ENCODE measurements at places on chromosomes 13 and 19. TPM values are rescaled to one million over a fixed set of nuclear protein-coding genes. Genes with fewer than 3 reads are reported as not detected.

The CRX gene
- not detected for total RNA-seq

The SMG9 gene
- total RNA-seq = 47.3 TPM

DNA sequence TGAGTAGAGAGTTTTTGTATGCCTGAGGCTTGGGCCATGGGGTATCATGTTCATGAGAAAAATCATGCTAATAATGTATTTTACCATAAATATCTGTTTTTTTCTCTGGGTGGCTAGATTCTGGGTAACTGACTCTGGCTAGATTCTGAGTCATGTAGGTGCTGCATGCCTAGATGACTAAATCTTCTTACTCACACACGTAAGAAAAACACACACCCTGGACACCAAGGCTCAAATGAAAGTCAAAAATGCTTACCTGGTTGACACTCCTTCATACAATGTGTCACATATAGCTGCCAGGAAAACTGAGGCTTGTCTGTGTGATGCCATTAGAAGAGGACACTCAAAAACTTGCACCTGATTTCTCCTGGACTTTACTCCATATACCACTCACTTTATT, 597.4 kb upstream of the SLITRK1 start:
- no peak overlapping the region for H3K4me3 ChIP-seq
- no peaks in the 10 kb centered on the region for H3K27me3 ChIP-seq
- no peak overlapping the region for H3K27ac ChIP-seq
- no peaks in the 10 kb centered on the region for H3K36me3 ChIP-seq

- H3K4me3 ChIP-seq = peak overlapping the region; percentile 97
- peaks cover 21% of the 10 kb centered on the region for H3K4me1 ChIP-seq
- H3K36me3 ChIP-seq = peaks cover 15% of the 10 kb centered on the region
- no peaks in the 10 kb centered on the region for H3K27me3 ChIP-seq
Observed at GRCh38 chr19:57560049-57560491, 407 bp upstream of the ZNF550 start.

The LILRB1 gene
- total RNA-seq = 43.3 TPM

The FLT3LG gene
- total RNA-seq = 12.8 TPM

DNA sequence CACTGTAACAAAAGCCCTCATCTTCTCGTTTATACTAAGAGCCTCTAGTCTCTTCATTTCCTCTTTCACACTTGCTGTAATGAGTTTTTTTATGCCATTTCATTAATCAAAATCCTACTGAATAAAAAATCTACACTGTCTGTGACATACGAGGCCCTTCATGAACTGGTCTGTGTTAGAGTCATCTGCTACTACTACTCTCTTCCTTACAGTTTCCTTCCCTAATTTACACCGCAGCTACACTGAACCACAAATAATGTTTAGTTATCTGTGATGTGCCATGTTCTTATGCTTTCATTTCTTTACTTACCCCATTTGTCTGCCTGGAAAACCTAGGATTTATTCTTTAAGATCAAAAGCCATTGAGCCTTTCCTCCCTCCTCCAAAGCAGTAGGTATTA, 16.0 kb downstream of the UFM1 start:
- no peaks in the 10 kb centered on the region for H3K27me3 ChIP-seq
- H3K36me3 ChIP-seq = peaks cover 27% of the 10 kb centered on the region
- no peaks in the 10 kb centered on the region for H3K4me1 ChIP-seq
- H3K27ac ChIP-seq = no peak overlapping the region
- no peak overlapping the region for H3K4me3 ChIP-seq

The DCT gene
- 0.18 TPM for total RNA-seq

DNA sequence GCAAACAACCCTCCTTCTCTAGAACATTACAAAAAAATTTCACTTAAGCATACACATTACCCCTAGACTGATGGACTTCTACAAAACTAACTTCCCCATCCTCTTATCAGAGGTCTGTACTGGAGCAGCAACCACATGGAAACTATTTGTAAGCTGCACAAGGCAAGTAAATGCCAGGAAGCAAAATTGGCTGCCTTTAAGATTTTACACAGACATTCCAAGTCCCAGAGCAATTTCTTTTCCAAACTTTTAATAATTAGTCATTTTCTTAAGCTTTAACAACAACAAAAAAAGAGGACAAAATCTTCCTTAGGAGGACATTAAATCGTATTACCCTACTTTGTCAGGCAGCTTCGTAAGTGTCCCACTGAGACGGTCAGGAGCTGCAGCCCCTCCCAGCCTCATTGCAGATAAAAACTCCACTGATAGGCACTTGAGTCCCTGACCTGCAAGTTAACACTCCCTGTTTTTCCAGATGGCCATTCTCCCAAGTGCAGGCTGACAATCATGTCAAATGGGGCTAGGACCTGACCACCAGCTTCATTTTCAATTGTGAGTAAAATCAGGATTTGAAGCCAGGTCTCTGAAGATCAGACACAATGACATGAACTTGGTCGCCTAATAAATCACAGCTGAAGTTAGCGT, 680.1 kb downstream of the DIAPH3 start:
- no peak for DNase-seq
- H3K4me3 ChIP-seq = no peak overlapping the region

DNA sequence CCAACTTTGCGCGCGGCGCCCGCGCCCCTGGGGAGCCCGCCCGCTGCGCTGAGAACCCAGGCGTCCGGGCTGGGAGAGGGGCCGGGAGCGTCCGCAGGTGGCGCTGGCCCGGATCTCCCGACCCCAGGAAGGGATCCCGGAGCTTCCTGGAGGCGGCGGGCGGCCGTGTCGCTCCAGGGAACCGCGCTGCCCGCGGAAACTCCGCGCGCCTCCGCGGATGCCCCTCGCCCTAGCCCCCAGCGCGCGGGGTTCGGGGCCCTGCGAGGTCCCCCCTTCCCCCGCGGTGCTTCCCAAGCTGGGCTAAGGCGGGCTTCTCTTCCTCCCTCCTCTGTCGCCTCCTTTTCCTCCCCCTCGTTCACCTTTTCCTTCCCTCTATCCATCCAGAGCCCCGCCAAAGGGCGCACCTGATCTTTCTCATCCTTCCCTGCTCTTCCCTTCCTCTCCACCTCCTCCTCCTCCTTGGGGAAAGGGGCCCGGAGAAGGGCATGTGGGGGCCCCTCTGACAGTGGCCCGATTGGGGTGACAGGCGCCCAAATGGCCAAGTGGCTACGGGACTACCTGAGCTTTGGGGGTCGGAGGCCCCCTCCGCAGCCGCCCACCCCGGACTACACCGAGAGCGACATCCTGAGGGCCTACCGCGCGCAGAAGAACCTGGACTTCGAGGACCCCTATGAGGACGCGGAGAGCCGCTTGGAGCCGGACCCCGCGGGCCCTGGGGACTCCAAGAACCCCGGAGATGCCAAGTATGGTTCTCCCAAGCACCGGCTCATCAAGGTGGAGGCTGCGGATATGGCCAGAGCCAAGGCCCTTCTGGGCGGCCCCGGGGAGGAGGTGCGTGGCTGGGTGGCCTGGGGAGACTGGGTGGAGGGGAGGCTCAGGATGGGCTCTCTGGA, 710 bp downstream of the SHD start:
- no peak overlapping the region for H3K27ac ChIP-seq
- DNase-seq = no peak
- no peaks in the 10 kb centered on the region for H3K36me3 ChIP-seq
- peaks cover 61% of the 10 kb centered on the region for H3K27me3 ChIP-seq
- peak overlapping the region; percentile 14 for H3K4me3 ChIP-seq

The GTF2F1 gene
- total RNA-seq = 49.4 TPM

DNA sequence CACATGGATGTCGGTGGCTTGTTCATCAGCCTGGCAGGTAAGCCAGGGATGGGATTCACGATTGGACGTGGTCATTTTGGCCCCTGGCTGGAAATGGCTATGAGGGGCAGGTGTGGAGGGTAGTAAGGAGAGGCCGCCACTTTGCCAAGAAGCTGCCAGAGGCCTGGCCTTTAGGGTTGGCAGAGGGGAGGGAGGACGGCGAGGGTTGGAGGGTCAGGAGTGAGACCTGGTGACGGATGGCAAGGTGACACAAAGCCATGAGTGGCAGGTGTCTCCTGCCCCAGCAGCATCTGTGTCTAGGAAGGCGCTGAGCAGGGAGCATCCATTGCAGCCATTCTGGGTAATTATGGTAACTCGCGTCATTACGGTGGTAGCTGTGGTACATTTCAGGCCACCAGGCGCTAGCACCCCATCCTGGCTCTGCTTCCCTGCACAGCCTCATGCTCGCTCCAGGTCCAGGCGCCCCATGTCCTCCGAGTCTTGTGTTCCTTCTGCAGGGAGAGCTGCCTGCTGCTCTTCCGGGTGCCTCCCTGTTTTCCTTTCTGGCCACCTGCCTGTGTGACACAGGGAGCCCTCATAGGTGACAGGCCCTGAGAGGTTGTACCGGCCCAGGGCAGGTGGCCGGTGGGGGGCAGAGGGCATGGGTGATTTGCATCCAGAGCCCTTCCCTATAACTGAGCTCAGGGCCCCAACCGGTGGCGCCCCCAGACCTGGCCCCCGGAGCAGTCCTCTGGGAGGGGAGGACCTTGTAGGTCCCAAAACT, 4.2 kb downstream of the SSBP4 start:
- no peak overlapping the region for H3K4me3 ChIP-seq
- peak; percentile 41 for DNase-seq
- H3K27me3 ChIP-seq = no peaks in the 10 kb centered on the region
- H3K4me1 ChIP-seq = peaks cover 58% of the 10 kb centered on the region
- H3K27ac ChIP-seq = no peak overlapping the region

DNA sequence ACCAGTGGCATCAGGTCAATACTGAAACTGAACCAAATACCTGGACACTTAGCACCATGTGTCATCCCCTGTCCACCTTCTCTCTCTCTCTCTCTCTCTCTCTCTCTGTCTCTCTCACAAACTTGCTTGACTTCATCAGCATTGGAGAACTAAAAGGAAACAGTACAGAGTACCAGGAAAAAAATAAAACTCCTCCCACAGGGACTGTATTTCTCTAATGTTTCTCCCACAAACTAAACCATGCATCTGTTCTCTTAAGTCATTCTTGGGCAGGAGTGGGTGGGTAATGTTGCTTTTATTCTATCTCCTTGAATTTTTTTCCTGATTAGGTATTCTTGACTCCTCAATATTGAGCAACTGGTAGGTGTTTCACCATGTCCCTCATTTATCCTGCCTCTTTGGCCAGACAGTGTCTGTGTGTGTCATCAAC, 112.9 kb upstream of the CACNA1A start:
- no peak overlapping the region for H3K4me3 ChIP-seq
- peaks cover 31% of the 10 kb centered on the region for H3K27me3 ChIP-seq
- no peaks in the 10 kb centered on the region for H3K36me3 ChIP-seq
- H3K27ac ChIP-seq = no peak overlapping the region
- no peak for DNase-seq

DNA sequence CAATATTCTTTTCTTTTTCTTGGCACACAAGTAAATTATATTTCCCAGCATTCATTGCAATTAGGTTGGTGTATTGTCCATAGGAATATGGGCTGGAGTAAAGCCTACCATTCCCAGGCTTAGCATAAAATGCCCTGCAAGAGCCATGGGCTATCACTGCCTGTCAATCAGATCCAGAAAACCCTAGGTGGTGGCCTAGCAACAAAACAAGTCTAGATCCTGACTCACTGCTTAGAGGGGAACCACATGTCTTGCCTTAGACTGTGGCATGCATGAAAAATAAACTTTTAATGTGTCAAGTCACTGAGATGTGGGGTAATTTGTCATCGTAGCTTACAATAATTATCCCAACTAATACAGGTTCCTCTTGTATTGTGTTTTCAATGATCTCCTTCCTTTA, 16.2 kb downstream of the SOX21 start:
- DNase-seq = no peak
- no peaks in the 10 kb centered on the region for H3K4me1 ChIP-seq
- no peak overlapping the region for H3K27ac ChIP-seq
- no peaks in the 10 kb centered on the region for H3K36me3 ChIP-seq
- no peak overlapping the region for H3K4me3 ChIP-seq

- no peaks in the 10 kb centered on the region for H3K27me3 ChIP-seq
- H3K4me3 ChIP-seq = no peak overlapping the region
- no peaks in the 10 kb centered on the region for H3K36me3 ChIP-seq
- H3K27ac ChIP-seq = no peak overlapping the region
- DNase-seq = no peak
Observed at GRCh38 chr13:46567671-46568070, 14.7 kb downstream of the LRCH1 start.

DNA sequence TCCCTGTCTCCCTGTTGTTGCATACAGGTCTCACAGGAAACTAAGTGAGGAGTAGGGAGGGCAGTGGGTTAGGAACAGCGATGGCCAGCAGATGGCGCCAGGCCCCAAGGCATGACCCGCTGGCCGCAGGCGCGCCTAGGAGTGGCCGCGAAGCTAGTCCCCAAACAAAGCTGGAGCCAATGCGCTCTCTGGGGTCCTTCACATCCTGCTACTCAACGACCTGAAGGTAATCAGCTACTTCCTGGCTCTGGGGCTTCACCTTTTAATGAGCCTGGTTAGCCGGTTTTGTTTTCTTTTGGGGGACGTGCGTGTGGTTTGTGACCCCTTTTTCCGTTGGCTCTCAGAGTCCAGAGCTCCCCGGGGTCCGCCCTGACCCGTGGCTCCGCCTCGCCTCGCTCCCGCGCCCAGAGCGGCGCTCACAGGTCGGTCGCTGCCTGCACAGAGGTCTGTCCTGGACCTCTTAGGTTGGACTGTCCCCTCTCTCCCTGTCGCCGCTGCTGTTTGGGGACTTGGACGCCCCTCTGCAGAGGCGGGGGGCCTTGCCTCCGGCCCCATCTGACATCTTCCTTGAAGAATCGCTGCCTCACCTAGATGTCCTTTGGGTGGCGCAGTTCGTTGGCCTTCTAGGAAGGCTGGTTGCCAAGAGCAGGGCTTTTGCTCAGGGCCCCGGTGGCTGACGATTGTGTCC, 62.2 kb upstream of the GTF3A start:
- DNase-seq = peak; percentile 90
- H3K36me3 ChIP-seq = no peaks in the 10 kb centered on the region
- peaks cover 4% of the 10 kb centered on the region for H3K4me1 ChIP-seq
- H3K27ac ChIP-seq = no peak overlapping the region
- H3K27me3 ChIP-seq = peaks cover 13% of the 10 kb centered on the region

The ZNF763 gene
- 5.2 TPM for total RNA-seq

The CGB8 gene
- total RNA-seq = not detected

The FBXO17 gene
- 10.5 TPM for total RNA-seq

DNA sequence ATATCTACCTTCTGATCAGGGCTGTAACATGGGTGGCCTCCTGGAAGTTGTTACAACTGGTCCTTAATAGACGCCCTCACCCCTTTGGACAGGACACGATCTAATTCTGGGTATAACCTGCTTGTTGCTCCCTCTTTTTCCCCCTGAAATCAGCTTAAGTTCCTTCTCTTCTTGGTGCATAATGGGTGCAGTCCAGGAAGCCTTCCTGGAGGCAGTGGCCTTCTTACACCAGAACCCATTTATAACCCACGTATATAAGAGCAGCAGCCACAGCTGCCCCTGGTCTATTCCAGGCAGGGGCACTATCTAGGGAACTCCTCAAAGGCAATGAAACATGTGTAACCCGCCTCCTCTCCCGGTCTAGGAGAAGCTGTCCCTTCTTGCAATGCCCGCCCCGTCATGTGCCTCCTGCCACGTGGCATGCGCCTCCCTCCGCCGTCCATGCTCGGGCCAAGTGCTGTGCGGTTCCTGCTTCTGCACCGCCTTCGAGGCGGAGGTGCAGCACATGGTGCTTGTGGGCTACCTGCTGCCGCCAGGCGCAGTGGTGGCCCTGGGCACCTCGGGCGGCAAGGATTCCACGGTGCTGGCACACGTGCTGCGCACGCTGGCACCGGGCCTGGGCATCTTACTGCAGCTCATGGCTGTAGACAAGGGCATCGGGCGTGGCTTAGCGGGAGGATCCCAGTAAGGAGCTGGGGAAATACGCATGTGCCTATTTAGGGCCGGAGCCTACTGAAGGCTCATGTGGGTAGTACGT, 27.3 kb downstream of the ZNF175 start:
- H3K27me3 ChIP-seq = peaks cover 7% of the 10 kb centered on the region
- no peak overlapping the region for H3K27ac ChIP-seq
- DNase-seq = no peak
- no peaks in the 10 kb centered on the region for H3K36me3 ChIP-seq
- no peak overlapping the region for H3K4me3 ChIP-seq

All from lower lobe of right lung (tissue), 2 donors.